ENCODE measurements at places on chromosomes 11 and 22. TPM values are rescaled to one million over a fixed set of nuclear protein-coding genes. Genes with fewer than 3 reads are reported as not detected.

GRCh38 chr11:66684635-66685034 is 6.9 kb upstream of the RBM4B start:
- H3K4me1 ChIP-seq = no peaks in the 10 kb centered on the region
- peaks cover 10% of the 10 kb centered on the region for H3K36me3 ChIP-seq
- no peak overlapping the region for H3K27ac ChIP-seq
- H3K27me3 ChIP-seq = no peaks in the 10 kb centered on the region
- no peak overlapping the region for H3K4me3 ChIP-seq

DNA sequence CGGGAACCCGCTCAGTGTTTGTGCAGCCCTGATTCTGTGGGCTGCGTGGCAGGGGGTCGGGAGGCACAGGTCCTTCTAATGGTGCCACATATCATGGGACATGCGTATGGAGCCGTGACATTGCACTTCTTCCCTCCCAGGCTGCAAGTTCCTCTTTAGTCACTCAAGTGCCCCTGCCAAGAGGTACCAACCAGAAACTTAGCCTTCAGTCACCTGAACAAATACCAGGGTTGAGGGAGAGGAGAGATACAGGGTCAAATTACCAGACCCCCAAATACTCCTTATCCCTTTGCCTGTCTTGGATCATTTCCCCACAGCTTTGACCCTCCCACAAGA is 209.1 kb downstream of the BUD13 start:
- no peaks in the 10 kb centered on the region for H3K4me1 ChIP-seq
- no peak overlapping the region for H3K4me3 ChIP-seq
- no peaks in the 10 kb centered on the region for H3K36me3 ChIP-seq
- H3K27ac ChIP-seq = no peak overlapping the region

GRCh38 chr11:66861774-66862558 is 5.1 kb downstream of the LRFN4 start:
- DNase-seq = no peak
- no peak overlapping the region for H3K27ac ChIP-seq
- H3K4me1 ChIP-seq = no peaks in the 10 kb centered on the region
- H3K27me3 ChIP-seq = no peaks in the 10 kb centered on the region

GRCh38 chr11:2932850-2933251 is 3.6 kb upstream of the PHLDA2 start:
- no peaks in the 10 kb centered on the region for H3K36me3 ChIP-seq
- H3K4me1 ChIP-seq = peaks cover 18% of the 10 kb centered on the region
- no peak overlapping the region for H3K27ac ChIP-seq
- no peak overlapping the region for H3K4me3 ChIP-seq

DNA sequence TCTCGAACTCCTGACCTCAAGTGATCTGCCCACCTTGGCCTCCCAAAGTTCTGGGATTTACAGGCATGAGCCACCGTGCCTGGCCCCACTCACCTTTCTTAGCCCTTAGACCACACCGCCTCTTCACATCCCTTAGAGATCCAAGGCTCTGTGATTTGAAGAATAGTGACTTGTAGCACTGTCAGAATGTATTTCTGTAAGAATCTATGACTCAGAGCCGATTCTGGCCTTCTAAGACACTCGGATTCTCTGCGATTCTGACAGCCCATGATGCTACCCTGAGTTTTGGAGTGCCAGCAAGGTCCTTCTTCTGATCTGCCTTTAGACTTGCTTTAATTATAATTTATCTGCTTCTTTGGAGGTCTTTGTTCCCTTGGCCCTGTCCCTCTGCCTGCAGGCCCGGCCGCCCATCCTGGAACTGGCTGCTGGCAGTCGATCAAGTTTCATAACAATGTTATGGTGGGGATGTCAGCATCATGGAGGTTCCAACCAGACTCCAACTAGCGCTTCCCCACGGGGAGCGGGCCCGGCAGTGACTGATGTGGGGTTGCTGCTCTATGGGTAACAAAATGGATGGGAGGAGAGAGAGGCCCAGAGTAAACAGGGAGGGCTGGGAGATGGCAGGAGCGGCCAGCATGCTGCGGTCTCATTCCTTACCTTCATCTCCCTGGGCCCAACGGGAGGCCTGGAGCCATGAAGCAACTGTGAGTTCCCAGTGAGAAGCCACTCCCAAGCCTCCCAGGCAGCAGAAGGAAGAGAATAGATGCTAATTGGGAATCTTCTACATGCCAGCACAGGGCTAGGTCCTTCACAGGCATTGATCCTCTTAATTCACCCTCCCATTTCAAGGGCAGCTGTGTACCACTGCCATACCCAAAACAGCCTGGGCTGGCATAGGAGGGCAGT is 55.7 kb upstream of the RASD2 start:
- H3K4me3 ChIP-seq = no peak overlapping the region
- H3K4me1 ChIP-seq = no peaks in the 10 kb centered on the region
- H3K27me3 ChIP-seq = no peaks in the 10 kb centered on the region
- H3K36me3 ChIP-seq = no peaks in the 10 kb centered on the region
- no peak for DNase-seq
- H3K27ac ChIP-seq = no peak overlapping the region

DNA sequence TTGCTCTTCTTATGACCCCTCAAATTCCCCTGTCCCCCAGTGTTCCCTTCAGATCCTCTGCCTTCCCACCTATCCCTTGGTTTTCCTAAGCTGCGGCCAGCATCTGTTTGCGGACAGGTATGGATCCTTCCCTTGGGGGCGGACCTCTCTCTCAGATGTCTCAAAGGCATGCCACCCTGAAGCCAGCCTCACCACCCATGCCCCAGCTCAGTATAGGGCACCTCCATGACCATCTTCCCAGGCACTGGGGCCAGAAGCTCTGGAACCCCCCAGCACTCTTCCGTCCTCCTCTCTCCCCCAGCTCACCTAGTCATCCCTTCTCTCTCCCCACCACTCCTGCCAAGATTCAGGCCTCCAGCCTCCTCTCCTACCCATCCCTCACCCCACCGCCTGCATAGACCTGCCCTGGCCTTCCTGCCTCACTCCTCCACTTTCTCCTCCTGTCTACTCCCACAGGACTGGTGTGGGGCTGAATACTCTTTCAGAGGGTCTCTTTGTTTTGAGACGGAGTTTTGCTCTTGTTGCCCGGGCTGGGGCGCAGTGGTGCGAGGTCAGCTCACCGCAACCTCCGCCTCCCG is 2.2 kb downstream of the LRRC75B start:
- no peaks in the 10 kb centered on the region for H3K36me3 ChIP-seq
- no peak for DNase-seq
- H3K4me3 ChIP-seq = no peak overlapping the region
- no peak overlapping the region for H3K27ac ChIP-seq
- H3K4me1 ChIP-seq = peaks cover 18% of the 10 kb centered on the region

- no peaks in the 10 kb centered on the region for H3K27me3 ChIP-seq
- no peak for DNase-seq
- H3K4me1 ChIP-seq = peaks cover 4% of the 10 kb centered on the region
- no peak overlapping the region for H3K4me3 ChIP-seq
- H3K36me3 ChIP-seq = no peaks in the 10 kb centered on the region
Measured at GRCh38 chr11:30579415-30580175, 6.6 kb downstream of the MPPED2 start.

- H3K36me3 ChIP-seq = peaks cover 1% of the 10 kb centered on the region
- H3K27ac ChIP-seq = no peak overlapping the region
- H3K27me3 ChIP-seq = no peaks in the 10 kb centered on the region
- no peak overlapping the region for H3K4me3 ChIP-seq
- peaks cover 2% of the 10 kb centered on the region for H3K4me1 ChIP-seq
Measured at GRCh38 chr11:729492-730074, 17.7 kb upstream of the TALDO1 start.

DNA sequence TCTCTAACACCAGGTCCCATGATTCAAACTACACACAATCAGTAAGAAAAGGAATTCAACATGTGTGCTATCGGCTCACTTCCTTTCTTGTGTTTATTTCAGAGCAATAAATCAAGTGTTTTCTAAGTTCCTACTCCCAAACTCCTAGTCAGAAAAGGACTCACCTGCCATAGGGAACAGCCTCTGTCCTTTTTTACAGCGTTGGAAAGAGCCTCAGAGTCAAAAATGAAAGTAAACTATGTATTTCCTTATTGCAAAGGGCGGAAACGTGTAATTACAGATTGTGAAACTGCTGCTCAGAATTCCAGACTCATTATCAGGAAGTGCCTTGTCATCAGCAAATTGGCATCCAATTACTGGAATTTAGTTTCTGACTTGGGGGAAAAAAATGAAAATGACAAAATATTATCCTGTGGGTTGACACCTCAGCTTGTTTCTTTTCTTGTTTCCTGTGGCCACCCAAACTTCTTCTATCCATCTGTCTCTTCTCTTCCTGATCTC is at the start of gene CASP4:
CASP4 (minus strand) TSS at position 220 of the 501 bp plus-strand sequence; CDS start at position 171, 49 bp downstream.
- peak within 1 kb of the TSS; percentile 97 for H3K27ac ChIP-seq
- no peaks in the 10 kb centered on the region for H3K27me3 ChIP-seq
- H3K4me3 ChIP-seq = peak within 1 kb of the TSS; percentile 93
- H3K36me3 ChIP-seq = no peaks in the 10 kb centered on the region

- H3K4me3 ChIP-seq = no peak overlapping the region
- no peaks in the 10 kb centered on the region for H3K27me3 ChIP-seq
- H3K36me3 ChIP-seq = no peaks in the 10 kb centered on the region
- H3K27ac ChIP-seq = no peak overlapping the region
Measured at GRCh38 chr11:29490938-29491337, 525.9 kb downstream of the KCNA4 start.

- H3K36me3 ChIP-seq = no peaks in the 10 kb centered on the region
- no peak for DNase-seq
- no peak overlapping the region for H3K4me3 ChIP-seq
Measured at GRCh38 chr22:41857860-41858199, 24.9 kb downstream of the SREBF2 start.

DNA sequence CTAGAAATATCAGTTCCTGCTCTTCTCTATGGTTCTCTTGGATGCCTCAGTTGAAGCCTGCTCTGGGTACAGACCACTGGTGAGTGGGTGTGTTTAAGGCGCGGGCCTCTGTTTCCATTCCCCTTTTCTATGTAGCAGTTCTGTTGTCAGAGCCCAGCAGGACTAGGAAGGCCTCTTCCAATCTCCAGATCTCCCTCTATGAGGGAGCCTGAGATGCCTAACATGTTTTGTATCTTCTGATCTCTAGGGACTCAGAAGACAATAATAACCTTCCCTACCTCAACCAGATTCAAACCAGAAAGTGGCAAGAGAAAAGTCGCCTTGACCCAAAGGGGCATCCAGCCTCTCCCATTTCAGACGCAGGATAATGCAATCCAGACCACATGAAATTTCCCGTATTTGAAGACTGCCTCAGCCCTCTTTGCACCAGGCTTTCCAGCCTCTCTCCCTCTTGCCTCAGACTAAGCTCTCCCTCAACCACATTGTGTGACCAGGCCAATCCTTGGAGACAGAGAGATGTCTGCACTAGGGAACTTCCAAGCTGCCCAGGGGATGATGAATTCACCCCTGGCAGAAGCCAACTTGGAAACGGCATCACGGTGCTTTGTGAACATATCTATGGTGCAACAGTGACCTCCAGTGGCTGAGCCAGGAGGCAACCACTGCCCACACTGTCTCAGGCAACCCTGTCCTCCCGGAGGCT is 150.1 kb upstream of the UBASH3B start:
- H3K36me3 ChIP-seq = no peaks in the 10 kb centered on the region
- no peaks in the 10 kb centered on the region for H3K27me3 ChIP-seq
- no peak overlapping the region for H3K4me3 ChIP-seq
- H3K4me1 ChIP-seq = no peaks in the 10 kb centered on the region

- H3K4me1 ChIP-seq = no peaks in the 10 kb centered on the region
- no peak for DNase-seq
- no peaks in the 10 kb centered on the region for H3K36me3 ChIP-seq
- H3K27me3 ChIP-seq = no peaks in the 10 kb centered on the region
Measured at GRCh38 chr22:45582236-45582954, 79.7 kb downstream of the FBLN1 start.

GRCh38 chr11:46675288-46675851 is 25.0 kb downstream of the ARHGAP1 start:
- peak overlapping the region; percentile 97 for H3K27ac ChIP-seq
- H3K4me3 ChIP-seq = no peak overlapping the region
- H3K4me1 ChIP-seq = peaks cover 20% of the 10 kb centered on the region
- H3K36me3 ChIP-seq = peaks cover 49% of the 10 kb centered on the region

DNA sequence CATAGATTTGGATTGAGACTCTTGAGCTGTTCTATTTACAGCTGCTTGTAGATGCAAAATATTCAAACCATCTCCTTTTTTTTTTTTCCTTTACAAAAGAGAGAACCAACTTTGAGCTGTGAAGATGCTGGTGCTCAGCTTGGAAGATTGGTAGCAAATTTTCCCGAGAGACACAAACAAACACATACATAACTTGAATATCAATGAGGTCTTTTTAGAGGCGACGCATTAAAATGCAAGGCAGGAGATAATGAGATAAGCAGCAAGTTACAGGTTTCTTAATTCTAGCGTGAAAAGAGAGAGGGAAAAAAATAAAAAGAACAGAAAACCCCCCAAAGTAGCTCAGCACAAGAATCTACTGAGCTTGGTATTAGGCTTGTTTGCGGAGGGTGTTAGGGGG is 247.0 kb upstream of the SORL1-AS1 start:
- H3K27me3 ChIP-seq = no peaks in the 10 kb centered on the region
- no peaks in the 10 kb centered on the region for H3K4me1 ChIP-seq

- peaks cover 14% of the 10 kb centered on the region for H3K4me1 ChIP-seq
- H3K27me3 ChIP-seq = peaks cover 9% of the 10 kb centered on the region
- no peak for DNase-seq
Measured at GRCh38 chr11:92225568-92226330, 1.1 kb downstream of the FAT3 start.

DNA sequence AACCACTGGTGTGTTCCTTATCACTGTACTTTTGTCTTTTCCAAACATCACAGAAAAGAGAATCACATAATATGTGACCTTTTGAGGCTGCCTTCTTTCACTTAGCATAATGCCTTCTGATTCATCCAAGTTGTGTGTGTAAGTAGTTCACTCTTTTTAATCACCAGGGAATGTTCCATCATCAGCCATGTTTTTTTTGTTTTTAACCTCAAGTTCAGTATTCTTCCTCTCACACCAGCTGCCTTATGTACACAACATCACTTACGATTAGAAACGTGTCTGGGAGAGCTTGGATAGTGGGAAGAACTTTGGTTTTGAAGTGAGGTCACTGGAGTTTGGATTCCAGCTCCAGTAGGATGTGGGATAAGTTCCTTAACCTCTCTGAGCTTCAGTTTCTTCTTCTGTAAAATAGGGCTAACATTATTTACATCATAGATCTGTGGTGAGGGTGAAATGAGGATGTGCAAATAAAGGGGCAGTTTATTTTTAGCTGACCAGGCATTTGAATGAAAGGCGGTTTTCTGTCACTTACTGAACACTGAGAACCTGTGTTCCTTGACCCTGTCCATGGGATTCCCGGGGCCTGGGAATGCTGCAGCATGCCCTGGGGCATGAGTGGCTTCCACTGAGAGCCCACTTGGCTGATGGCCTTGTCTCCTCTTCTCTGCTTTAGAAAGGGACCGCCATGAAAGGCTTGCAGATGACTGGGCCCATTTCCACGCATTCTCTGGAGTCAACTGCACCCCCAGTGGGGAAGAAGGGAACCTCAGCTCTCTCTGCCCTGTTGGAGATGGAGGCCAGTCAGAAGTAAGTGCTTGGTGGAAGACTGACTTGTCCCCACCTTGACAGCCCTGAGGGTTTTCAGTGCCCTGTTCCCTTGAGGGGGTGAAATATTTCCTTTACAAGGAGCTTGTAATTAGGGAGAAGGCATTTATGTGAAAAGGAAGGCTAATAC is 92.6 kb downstream of the DEPDC5 start:
- H3K36me3 ChIP-seq = peaks cover 64% of the 10 kb centered on the region
- DNase-seq = no peak
- H3K4me3 ChIP-seq = no peak overlapping the region
- H3K27me3 ChIP-seq = no peaks in the 10 kb centered on the region

Gene KRTAP5-1
- not detected for total RNA-seq

Gene MN1
- 0.33 TPM for total RNA-seq

Gene KRTAP5-2
- total RNA-seq = not detected

Gene ELMOD1
- total RNA-seq = not detected

Gene TEX54
- total RNA-seq = not detected

Gene MGAT3
- 0.08 TPM for total RNA-seq

Gene NELL1
- not detected for total RNA-seq

Gene PYGM
- total RNA-seq = 1.3 TPM

Gene SPDYC
- 0.08 TPM for total RNA-seq

Gene OR5A2
- not detected for total RNA-seq

Gene MLC1
- 9.4 TPM for total RNA-seq

Gene TMEM191C
- 0.25 TPM for total RNA-seq

Measured in liver (tissue), 10 donors.